Adrenal gland (tissue), 19 donors: ENCODE measurements at places on chromosomes 5 and 9. TPM values are rescaled to one million over a fixed set of nuclear protein-coding genes. Genes with fewer than 3 reads are reported as not detected.

Gene NUDT12
- 12.7 TPM for polyA plus RNA-seq

Gene WDR38
- polyA plus RNA-seq = not detected

Gene IL5
- polyA plus RNA-seq = not detected

Gene FOXD4
- 1.2 TPM for polyA plus RNA-seq

Gene MOB3B
- 1.8 TPM for polyA plus RNA-seq
